ENCODE measurements at places on chromosomes 2 and 18.

- no peak for DNase-seq
Measured at GRCh38 chr2:131044075-131044756, 49.0 kb downstream of the FAM168B start.

GRCh38 chr2:136394136-136395060 is 276.4 kb upstream of the CXCR4 start:
- DNase-seq, result no peak

DNA sequence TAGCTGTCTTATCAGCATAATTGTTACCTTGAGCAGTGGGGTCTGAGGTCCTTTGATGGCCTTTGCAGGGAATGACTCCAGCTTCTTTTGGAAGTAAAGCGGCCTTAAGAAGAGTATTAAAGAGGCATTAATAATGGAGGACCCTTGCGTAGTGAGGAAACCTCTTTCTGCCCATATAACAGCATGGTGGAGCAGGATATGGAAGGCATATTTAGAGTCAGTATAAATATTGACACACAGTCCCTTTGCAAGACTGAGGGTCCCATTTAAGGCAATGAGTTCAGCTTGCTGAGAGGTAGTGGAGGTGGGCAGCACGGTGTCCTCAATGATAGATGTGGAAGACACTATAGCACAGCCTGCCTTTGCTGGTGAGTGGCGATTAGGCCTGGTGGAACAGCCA is 32.7 kb downstream of the NCL start:
- DNase-seq, result no peak

GRCh38 chr2:150476809-150477302 is 10.6 kb downstream of the RND3 start:
- no peak for DNase-seq

DNA sequence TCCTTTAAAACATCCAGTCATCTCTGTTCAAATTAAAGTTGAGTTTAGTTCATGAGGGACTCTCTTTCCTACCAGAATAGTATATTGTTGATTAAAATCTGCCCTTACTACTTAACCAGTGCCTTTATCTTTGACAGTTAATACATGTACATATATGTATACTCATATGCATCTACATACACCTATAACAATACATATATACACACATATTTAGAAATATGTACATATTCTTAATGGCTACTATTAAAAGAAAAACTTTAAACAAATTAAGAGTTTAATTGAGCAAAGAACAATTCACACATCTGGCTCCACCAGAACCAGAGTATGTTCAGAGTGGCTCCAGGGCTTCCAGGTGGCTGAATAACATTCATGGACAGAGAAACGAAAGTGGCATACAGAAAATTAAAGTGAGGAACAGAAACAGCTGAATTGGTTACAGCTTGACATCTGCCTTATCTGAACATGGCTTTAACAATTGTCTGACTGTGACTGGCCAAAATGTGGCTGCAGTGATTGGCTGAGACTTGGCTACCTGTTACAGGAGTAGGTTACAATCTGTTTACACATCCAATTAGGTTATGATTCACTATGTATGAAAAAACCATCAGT is 38.8 kb downstream of the ZNF519 start:
- no peak for DNase-seq

GRCh38 chr2:239954166-239955086 is 70.7 kb downstream of the NDUFA10 start:
- no peak for DNase-seq

GRCh38 chr2:145654156-145654555 is 1134.2 kb upstream of the ZEB2 start:
- no peak for DNase-seq

Data from heart left ventricle (tissue), 16 donors.